ENCODE measurements at places on chromosomes 4 and X. TPM values are rescaled to one million over a fixed set of nuclear protein-coding genes. Genes with fewer than 3 reads are reported as not detected.

The GCNA gene
- polyA plus RNA-seq = 1.6 TPM

The MCF2 gene
- 2.2 TPM for polyA plus RNA-seq

The PDZD4 gene
- polyA plus RNA-seq = 4.7 TPM

- peak; percentile 62 for DNase-seq
Measured at GRCh38 chr4:77360451-77360850, 203.4 kb downstream of the CCNG2 start.

DNA sequence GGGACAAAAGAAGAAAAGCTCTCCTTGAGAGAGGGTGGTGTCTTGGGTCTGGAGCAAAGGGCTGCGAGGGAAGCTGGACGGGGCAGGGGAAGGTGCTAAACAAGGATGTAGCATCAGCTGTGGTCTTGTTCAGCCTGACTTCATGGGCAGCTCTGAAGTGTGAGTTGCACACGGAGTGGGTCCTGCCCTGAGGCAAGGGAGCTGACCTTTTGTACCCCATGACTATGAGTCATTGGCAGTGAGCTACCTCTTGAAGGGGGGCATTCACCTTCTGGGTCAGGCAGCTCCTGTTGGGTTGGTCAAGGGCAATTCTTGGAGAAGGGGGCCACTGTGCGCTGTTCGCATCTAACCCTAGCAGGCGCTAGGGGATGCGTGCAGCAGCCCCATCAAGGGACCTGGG, 151.8 kb downstream of the SMIM20 start:
- DNase-seq = no peak

DNA sequence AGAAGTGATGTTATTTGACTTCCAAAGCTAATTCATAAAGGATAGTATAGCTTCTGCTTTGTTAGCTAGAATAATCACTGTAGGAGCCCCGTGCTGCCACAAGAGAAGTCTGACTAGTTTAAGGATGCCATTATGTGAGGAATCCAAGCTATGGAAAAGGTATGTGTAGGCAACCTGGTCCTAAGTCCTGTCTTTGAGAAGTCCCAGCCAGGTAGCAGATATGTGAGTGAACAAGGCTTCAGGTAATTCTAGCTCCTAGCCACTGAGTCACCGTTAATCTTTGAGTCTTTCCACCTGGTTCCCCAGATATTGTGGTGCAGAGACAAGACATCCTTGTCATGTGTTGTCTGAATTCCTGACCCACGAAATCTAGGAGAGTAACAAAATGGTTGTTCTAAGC, 55.5 kb downstream of the BMP3 start:
- DNase-seq = no peak

DNA sequence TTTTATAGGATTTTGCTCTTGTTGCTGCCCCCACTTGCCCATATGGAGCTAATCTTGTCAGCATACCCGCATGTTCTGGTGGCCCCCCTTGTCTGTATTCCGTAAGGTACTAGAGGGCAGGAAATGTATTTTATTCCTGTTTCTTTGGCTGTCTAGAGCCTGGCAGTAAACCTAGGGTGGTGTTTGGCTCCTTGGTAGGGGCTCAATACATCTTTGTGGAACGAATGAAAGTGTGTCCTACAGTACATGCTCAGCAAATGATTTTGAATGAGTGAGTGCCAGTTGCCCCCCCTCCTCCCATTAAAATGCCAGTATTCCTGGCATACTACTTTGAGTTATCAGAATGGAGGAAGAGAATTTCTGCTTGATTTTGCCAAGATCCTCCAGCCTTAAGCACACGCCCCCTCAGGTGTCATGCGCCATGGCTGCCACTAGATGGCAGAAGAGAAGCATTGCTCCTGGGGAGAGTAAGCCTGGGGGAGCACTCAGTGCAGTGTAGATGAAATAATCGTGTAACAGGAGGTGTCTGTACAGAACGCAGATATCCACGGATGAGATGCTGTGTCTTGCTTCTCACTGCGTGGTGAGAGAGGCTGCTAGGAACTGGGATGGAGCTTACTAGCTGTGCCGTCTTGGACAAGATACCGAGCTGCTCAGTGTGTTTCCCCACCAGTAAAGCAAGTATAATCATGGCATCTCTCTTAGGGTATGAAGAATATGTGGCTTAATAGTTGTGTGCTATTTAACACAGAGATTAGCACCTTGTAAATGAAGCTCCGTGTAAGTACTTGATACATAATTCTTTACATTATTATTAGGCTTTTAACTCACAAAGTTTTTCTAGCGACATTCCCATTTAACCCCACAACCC, 17.2 kb upstream of the RNF212 start:
- peak; percentile 81 for DNase-seq

DNA sequence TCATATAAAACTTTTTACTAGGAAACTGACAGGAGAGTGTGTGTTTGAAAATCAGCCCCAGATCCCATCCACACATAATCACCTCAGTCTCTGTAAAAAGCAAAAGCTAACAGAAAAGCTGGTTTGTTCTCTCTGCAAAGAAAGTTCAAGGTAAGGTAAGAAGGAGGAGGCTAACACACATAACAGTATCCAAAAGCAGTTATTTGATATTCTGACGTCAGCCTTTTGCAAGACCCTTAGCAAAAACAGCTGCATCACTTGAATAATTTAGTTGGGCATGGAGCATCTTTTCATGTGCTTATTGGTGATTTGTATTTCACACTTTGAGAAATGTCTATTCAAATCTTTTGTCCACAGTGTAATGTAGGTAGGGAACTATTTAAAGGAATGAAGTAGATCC, 5.5 kb downstream of the TCEAL9 start:
- DNase-seq = no peak

- no peak for DNase-seq
Measured at GRCh38 chr4:94519925-94520789, 68.4 kb downstream of the PDLIM5 start.

- no peak for DNase-seq
Measured at GRCh38 chrX:63961964-63962363, 176.9 kb upstream of the ARHGEF9 start.

DNA sequence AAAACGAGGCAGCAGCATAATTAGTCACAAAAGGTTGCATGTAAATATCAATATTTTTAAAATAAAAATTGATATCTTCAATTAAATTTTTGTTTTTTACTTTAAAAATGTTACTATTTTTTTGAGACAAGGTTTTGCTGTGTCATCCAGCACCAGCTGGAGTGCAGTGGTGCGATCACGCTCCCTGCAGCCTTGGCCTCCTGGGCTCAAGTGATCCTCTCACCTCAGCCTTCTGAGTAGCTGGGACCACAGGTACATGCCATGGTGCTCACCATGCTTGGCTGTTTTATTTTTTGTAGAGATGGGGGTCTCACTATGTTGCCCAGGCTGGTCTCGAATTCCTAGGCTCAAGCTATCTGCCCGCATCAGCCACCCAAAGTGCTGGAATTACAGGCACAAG, 96.8 kb upstream of the FRAS1 start:
- no peak for DNase-seq

- no peak for DNase-seq
Measured at GRCh38 chr4:54315561-54316538, 86.8 kb downstream of the PDGFRA start.

DNA sequence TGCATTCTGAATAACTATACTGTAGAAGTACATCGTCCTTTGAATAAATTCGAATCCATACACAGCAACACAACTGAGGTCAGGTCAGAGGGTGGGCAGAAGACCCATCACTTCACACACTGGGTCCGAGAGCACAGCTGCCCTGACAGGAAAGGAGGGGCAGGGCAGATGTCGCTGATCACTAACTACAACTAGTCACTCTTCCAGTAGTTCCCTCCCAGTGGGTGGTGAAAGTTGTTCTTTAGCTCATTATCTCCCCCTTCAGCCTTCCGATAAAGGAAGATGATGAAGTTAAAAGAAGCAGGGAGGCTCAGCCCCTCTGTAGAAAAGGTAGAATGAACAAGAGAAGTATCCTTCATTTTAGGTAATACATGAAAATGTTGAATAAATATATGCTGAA, 278.9 kb downstream of the INPP4B start:
- DNase-seq = no peak

GRCh38 chr4:143668930-143669552, 31.4 kb downstream of the FREM3 start:
- DNase-seq = peak; percentile 19

DNA sequence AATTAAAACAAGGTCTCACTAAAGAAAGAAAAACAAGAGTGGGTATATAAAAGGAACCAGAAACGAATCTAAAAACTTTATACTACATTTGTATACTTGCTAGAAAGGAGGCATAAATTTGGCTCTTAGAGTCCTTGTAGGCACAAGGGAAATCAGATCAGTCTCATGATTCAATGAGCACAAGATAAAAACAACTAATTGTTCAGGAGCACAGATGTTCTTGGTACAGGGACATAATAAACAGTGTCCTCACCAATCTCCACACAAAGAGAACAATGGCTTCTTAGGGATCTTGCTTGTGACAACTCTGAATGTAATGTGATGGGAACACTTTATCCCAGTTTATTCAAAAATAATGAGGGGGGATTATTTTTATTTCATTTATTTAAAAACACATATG, 28.3 kb downstream of the TMEM144 start:
- no peak for DNase-seq

GRCh38 chrX:118047446-118048186, 69.0 kb downstream of the KLHL13 start:
- DNase-seq = no peak

- no peak for DNase-seq
Measured at GRCh38 chr4:100977746-100978397, 369.5 kb downstream of the PPP3CA start.

GRCh38 chr4:174828845-174829701, at the start of gene GLRA3:
Gene GLRA3, minus strand, starts transcription at chr4:174829247. Its CDS starts 436 bp downstream, at chr4:174828811.
- peak; percentile 91 for DNase-seq
